Bronchial smooth muscle cell (primary cell): ENCODE measurements at places on chromosomes 4 and X. TPM values are rescaled to one million over a fixed set of nuclear protein-coding genes. Genes with fewer than 3 reads are reported as not detected.

CLGN gene
- 0.26 and 17.3 TPM in 2 replicates for total RNA-seq

TMEM154 gene
- total RNA-seq = 0.77 and 2.7 TPM in 2 replicates

TMPRSS11F gene
- not detected in 2 replicates for total RNA-seq

ARHGAP36 gene
- not detected in 2 replicates for total RNA-seq

KLB gene
- total RNA-seq = not detected in 2 replicates

CCDC120 gene
- 0.26 and 0.63 TPM in 2 replicates for total RNA-seq

KLHL13 gene
- total RNA-seq = 15.9 and 21.1 TPM in 2 replicates

APELA gene
- total RNA-seq = not detected in 2 replicates

ABRAXAS1 gene
- total RNA-seq = 21.3 and 24.7 TPM in 2 replicates

MMRN1 gene
- total RNA-seq = 0.09 and 0.16 TPM in 2 replicates

LAGE3 gene
- 18.7 and 23.3 TPM in 2 replicates for total RNA-seq

C4orf54 gene
- total RNA-seq = not detected in 2 replicates

SLC7A11 gene
- 37.5 and 75.0 TPM in 2 replicates for total RNA-seq

USP17L18 gene
- not detected in 2 replicates for total RNA-seq

NXF2B gene
- total RNA-seq = not detected in 2 replicates

PIR gene
- 9.3 and 18.3 TPM in 2 replicates for total RNA-seq

CSAG1 gene
- not detected in 2 replicates for total RNA-seq

GLRA3 gene
- not detected in 2 replicates for total RNA-seq

C4orf36 gene
- 1.1 and 2.1 TPM in 2 replicates for total RNA-seq

CNKSR2 gene
- total RNA-seq = under 0.01 and 0.32 TPM in 2 replicates

CPE gene
- 3.9 and 4.3 TPM in 2 replicates for total RNA-seq

DRD5 gene
- total RNA-seq = not detected in 2 replicates

GAGE12J gene
- total RNA-seq = not detected in 2 replicates
